ENCODE measurements at places on chromosomes 3 and 15.

- no peak for DNase-seq
These were observed 129.0 kb downstream of the RPL22L1 start for GRCh38 chr3:170740726-170741591.

- DNase-seq, result no peak
These were observed 4.7 kb downstream of the DTWD1 start for GRCh38 chr15:49625460-49626036.

DNA sequence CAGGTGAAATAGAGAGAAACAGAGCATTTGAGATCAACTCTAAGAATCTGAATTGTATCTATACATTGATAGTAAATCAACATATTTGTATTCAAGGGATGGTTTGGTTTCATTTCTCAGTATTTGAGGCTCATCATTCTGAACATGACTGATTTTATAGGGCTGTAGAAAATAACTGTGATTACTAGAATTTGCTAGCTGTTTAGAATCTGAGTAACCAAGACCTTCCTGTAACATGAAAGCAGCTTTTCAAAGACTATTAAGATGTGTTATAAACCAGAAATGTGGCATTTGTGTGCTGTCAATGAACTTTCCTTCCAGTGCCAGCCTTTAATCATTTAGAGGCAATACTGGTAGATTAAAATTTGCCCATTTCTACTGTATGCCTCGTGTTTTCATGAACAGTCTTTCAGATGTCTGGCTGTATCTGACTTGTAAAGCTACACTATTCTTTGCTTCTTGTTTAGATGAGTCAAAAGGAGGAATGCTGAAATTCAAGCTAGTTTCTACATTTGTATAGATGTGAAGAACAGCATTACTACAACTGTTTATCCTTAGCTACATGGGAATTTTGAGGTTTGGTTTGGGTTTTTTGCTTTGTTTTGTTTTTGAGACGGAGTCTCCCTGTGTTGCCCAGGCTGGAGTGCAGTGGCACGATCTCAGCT is 137.3 kb upstream of the BHLHE40 start:
- no peak for DNase-seq

DNA sequence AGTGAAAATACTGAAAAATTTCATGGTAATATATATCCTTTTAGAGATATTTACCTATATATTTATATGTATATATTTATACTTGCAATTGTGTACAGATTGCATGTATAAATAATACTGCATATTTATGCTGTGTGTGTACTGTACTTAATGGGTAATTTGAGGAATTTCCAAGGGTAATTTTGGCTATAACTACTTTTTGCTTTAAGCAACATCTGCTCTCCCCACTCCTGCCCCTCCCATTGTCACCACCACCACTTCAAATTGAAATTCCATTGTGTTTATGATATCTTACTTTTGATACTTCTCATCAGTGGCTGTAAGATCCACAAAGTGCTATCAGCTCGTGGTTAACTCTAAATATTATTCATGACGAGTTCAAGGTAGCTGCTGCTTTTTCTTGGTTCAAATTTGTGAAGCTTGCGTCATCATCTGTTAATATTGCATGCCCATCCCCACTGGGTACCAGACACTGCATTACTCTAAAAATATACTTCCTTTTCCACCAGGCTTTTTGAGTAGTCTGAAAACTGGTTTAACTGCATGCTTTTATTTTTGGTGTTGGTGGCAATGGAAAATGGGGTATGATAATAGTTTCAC is 91.7 kb upstream of the MITF start:
- no peak for DNase-seq

DNA sequence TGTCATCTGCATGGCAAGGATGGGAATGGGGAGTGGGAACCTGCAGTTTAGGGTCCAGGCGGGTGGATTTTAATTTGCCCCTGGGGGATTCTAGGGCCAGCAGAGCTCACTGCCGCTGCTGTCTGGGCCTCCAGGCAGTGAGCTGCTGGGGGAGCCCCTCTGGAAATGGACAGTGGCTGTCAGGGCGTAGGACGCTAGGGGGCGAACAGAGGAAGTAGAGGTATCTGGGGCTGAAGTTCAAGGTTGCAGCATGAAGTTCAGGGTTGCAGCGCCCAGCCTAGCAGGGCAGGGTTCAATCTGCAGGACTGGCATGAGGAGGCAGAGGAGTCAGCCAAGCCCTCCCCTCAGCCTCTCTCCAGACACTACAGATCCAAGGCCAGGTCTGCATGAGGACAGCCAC is 49.5 kb downstream of the APBA2 start:
- no peak for DNase-seq

- no peak for DNase-seq
These were observed 969.4 kb downstream of the ROBO1 start for GRCh38 chr3:78798266-78798832.

DNA sequence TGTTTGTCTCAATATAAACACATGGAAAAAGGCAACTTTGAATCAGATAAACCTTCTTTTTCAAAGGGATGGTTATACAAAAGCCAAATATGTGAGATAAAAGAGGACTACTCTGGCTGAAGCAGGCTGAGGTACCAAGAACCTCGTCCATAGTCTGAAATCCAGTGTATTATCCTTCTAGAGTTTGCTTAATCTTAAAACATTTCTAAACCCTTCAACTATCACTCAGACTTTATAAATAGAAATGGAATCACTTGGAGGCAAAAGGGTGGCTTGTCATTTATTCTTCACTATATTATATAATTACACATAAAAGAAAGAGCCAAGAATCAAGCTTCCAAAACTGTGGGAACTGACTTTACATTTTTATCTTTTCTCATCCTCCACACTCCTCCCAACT is 303.6 kb downstream of the PLCL2 start:
- DNase-seq, result no peak

- DNase-seq, result no peak
These were observed 23.3 kb downstream of the SLC6A6 start for GRCh38 chr3:14425581-14426304.

DNA sequence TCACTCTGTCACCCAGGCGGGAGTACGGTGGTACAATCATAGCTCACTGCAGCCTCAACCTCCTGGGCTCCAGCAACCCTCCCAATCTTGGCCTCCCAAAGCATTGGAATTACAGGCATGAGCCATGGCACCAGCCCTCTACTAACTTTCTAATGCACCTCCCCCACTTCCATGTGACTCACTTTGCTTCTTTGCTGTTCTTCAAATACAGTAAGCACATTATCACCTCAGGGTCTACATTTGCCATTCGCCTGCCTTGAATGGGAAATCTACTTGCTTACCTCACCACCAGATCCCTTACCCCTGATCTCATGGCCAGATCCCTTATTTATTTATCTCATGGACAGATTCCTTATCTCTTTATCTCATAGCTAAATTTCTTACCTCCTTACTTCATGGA is 235.3 kb downstream of the KCNMB2 start:
- DNase-seq, result no peak

DNA sequence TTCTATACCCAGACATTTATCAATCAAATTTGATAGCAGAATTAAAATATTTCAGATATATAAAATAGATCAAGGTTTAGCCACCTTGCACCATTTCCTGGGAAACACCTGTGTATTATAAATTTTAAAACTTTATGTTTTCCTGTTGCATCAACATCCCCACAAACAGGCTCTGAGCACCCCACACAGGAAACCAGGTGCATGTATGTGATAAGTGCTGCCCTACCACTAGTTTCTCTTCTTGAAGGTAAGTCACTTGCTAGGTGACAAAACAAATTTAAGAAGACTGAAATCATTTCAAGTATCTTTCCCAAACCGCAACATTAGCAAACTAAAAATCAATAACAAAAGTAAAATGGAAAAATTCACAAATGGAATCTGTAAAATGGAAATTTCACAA is 496.1 kb upstream of the CCDC54 start:
- DNase-seq, result no peak

GRCh38 chr3:44648564-44649229 is at the start of gene ZNF35:
ZNF35 (plus strand) TSS chr3:44648732; CDS start chr3:44651068, 2,336 bp downstream.
- DNase-seq, result peak; percentile 75

- DNase-seq, result no peak
These were observed 8.5 kb downstream of the BAHD1 start for GRCh38 chr15:40449275-40449674.

GRCh38 chr15:62622775-62623174 is 419.8 kb upstream of the TPM1 start:
- no peak for DNase-seq

DNA sequence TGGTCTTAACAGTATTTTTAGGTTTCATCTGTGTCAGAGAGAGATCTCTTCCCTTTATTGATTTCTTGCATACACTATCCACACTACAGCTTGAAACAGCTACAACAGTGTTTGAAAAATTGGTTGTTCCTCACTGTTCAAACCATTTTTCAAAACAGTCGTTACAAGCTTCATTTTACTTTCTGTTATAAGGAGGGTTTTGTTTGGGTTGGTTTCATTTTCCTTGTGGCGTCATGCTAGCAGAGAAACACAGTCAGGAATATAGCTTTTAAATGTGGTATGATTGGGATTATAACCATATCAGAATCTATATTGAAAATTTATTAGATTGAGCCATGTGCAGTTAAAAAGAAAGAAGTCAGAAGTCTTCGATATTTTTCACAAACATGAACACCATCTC is 400.6 kb downstream of the ZBTB20 start:
- no peak for DNase-seq

Measured in NCI-H2171 (cell line).